NCI-H524 (cell line): ENCODE measurements at places on chromosomes 4 and X.

DNA sequence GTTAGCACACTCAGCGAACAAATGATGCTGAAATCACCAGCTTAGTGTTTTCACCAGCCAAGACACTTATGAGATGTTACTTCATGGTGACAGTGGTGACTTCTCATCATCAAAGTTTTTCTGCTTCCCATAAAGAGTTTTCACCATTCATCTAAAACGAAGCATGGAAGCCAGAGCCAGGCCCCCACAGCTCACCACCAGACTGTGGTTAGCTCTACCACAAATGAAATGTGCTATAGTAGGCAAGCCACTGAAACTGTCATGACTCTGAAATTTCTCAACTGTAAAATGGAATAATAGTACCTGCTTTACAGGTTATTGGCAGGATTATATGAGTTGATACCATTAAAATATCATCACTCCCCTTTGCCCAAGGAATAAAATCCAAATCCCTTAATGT is 56.4 kb upstream of the HHIP start:
- DNase-seq = no peak

GRCh38 chr4:109729718-109730618 is at the start of gene PLA2G12A:
Gene PLA2G12A (minus strand): TSS chr4:109730070. CDS start chr4:109729809, 261 bp downstream.
- peak; percentile 44 for DNase-seq

DNA sequence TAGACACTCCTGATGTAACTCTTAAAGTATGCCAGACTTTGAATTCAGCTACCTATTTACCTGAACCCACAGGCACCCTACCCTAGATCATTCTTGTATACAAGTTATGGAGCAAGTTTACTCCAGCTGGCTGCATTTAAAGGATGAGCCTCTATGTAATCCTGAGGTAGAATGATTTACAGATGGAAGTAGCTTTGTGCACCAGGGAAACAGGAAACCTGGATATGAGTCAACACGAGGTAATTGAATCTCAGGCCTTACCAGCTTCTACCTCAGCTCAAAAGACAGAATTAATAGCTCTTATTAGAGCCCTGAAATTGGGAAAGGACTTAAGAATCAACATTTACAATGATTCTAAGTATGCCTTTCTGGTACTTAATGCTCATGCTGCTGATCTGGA is 119.8 kb downstream of the AGTR2 start:
- DNase-seq = no peak

GRCh38 chr4:121709766-121710405 is 13.1 kb upstream of the ANXA5 start:
- DNase-seq = no peak

DNA sequence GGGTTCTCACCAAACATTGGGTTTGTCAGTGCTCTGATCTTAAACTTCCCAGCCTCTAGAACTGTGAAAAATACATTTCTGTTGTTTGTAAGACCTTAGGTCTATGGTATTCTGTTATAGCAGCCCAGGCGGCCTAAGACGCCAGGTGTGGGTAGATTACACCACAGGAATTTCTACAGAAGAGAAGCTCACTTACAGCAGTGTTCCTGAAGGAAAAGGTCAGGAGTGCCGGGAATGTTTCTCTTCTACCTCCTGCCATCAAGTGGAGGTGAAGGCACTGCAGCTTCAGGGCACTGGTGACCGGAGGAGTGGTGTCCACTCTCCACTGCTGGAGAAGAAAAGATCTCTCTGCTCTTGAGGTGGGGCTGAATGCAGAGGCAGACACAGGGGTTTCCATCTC is 45.7 kb downstream of the FHDC1 start:
- DNase-seq = no peak

DNA sequence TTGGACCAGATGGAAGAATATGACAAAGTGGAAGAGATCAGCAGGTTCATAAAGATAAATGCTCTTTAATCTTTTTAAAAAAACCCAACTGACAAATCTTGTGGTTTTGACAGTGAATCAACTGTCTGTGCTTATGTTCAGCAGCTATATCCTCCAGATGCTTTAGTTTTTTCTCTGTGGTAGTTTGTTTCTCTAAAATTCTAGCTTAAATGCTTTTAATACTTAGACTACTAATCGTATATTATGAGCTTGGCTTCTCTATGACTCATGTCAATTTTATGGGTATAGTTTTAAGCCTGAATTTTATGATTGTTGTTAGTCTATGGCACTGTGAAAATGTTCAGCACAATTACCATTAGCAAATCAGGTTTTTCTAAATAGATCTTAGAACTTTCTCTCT is 12.9 kb downstream of the HHIP start:
- no peak for DNase-seq

DNA sequence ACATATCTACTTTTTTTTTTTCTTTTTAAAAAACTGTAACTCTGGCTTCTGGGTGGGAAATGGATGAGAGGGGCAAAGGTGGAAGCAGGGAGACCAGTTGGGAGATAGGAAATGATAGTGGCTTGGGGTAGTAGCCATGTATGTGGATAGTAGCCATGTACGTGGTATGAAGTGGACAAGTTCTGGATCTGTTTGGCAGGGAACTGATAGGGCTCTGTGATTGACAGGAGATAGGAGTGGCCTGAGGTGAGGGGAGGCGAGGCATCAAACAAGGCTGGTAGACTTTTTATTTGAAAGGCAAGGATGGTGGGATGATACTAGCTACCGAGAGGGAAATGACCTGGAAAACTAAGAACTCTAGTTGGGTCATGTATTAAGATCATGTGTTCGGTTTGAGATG is 117.8 kb downstream of the AFF1 start:
- DNase-seq = no peak

DNA sequence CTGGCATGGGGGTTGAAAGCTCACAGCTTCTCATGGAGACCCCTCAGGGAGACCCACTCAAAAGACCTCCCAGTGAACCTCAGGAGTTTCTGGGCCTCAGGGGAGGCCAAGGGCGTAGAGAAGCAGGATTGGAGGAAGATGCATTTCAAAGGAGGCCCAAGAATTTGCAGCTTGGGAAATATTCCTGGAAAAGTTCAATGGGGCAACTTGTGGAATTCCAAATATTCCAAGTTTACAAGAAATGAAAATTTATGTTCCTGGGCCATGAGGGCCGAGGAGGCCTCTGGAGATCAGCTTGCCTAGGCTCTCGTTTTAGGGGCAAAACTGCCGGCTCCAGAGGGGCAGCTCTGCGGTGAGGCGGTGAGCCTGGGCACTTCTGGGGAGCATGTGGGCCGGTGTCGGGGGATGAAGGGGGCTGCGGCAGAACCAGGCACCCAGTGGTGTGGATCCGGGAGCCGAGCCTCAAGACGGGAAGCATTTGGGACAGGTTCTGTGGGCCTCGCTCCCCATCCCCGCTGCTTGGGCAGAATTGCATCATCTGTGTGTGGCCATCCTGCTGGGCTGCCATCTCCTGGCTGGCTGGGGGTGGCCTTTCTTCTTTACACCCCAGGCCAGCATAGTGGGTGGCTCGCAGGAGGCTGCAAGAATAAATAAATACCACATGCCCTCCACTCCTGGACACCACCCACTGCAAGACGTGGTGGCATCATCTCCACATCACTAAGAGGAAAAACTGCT is 54.6 kb upstream of the GPR78 start:
- no peak for DNase-seq

DNA sequence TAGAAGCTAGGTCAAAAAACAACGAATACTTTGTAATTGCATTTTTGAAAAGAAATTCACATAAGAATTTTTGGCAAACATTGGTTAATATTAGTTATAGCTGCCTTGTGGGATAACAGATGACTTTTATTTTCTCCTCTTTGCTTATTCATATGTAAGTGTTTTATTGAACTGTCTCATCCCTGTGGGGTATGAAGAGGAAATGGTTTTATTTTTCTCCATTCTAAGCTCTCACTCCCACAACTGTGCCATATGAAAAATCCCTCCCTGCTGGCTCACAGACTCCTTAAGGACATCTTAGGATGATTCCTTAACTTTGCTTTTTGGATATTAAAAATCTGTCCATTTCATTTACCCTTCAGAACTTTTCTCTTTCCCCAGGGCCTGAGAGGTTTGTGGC is 300.6 kb downstream of the PPP1R2C start:
- no peak for DNase-seq

- DNase-seq = no peak
Observed at GRCh38 chr4:16729336-16729735, 169.1 kb downstream of the LDB2 start.

DNA sequence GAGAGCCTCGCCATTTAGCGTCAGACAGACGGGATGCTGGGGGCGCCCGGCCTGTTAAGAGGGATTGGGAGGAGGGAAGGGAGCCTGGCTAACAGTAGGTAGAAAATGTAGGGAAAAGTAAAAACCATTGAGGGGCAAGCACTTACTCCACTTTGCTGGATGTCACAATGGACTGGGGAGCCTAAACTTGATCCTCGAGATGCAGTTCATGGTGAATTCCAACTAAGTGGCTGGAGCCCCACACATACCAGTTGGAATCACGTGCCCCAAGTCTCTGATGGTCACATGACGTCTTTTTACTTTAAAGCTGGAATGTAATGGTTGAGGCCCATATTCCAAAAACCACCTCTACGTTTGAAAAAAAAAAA is 1.5 kb downstream of the PLS3 start:
- DNase-seq = peak; percentile 63

GRCh38 chr4:69977582-69977981 is 12.1 kb upstream of the CSN2 start:
- no peak for DNase-seq

GRCh38 chr4:100166297-100167039 is 23.8 kb downstream of the DDIT4L start:
- no peak for DNase-seq

- peak; percentile 23 for DNase-seq
Observed at GRCh38 chr4:94758141-94758699, 465 bp downstream of the BMPR1B start.

GRCh38 chr4:147731580-147732517 is at the start of gene ARHGAP10:
Gene ARHGAP10 (plus strand): TSS chr4:147732088. CDS start chr4:147732302, 214 bp downstream.
- peak; percentile 6 for DNase-seq

GRCh38 chrX:76279007-76279406 is 106.1 kb downstream of the PBDC1 start:
- peak; percentile 84 for DNase-seq

- no peak for DNase-seq
Observed at GRCh38 chr4:26048378-26048882, 134.4 kb downstream of the SMIM20 start.

DNA sequence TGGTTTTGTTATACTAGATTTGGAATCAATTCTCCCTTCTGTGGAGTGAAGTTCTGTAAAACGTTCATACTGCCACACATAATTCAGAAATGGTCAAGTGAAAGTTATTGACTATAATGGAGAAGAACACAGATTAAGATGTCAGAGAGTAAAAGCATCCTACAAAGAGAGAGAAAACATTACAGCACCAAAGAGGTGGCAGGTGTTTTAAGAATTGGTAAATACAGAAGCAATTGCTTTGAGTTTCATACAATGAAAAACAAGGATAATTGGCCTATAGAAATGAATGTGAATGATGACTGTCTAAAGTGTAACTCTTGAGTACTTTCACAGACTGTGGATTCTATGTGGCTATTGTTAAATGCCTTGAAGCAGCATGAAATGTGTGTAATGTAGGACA is 435.6 kb upstream of the SMIM31 start:
- DNase-seq = no peak

DNA sequence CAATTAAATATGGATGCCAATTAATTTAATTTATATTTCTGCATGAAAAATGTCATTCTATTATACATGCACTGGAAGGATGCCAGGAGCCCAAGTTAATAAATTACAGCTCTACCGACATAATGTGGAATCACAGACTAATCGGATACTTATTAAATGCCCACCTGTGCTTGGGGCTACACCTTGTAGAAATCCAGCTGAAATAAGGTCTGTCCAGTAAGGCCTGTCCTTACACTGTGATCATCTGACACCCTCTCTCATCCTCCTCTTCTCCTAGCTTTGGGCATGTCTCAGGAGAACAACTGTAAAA is 6.0 kb upstream of the SHISA3 start:
- DNase-seq = no peak

DNA sequence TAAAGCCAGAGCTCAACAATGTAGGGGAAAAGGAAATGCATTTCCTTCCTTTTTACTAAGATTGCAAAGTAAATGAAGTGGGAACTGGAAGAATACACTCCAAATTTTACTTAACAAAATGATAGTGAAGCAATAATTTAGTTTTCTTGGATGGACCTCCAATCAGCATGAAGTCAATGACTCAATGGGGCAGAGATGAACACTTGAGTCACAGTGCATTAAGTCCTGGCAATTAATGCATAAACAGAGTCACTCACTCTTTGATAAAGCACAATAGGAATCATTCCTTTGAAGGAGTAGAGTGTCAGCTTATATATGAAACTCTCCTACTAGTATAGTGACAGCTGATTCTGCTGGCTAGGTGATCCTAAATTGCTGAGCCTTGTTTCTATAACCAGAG is 66.7 kb upstream of the FRAS1 start:
- DNase-seq = no peak

DNA sequence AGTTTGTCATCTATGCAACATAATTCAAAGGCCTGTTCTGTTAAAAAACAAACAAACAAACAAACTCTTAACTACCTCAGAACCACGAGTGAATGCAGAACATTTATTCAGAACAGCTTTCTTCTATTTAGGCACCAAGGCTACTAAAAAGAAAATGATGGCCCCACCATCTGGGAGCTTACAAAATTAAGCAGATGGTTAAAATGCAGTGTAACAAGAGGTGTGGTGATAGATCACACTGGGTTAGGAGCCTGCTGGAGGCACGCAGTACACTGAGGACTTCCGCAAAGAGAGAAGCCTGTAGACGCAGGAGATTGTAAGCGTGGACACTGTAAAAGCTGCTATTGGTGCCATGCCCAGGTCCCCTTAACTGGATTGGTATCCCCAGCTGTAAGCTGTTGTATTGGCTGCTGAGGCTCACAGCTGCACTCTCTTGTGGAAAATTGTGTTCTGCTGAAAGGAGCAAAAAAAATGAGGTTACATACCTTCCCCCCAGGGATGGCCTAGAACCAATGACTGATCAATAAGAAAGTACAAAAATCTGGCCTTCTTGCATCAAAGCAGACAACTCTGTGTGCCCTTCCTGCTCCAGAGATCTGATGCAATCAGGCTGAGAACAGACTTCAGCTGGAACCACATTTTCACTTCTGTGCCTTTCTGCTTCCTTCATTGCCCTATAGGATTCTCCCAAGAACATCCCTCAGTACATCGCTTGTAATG is 60.0 kb downstream of the SHROOM3 start:
- peak; percentile 26 for DNase-seq

GRCh38 chr4:102326951-102327350 is 18.3 kb downstream of the SLC39A8 start:
- no peak for DNase-seq

DNA sequence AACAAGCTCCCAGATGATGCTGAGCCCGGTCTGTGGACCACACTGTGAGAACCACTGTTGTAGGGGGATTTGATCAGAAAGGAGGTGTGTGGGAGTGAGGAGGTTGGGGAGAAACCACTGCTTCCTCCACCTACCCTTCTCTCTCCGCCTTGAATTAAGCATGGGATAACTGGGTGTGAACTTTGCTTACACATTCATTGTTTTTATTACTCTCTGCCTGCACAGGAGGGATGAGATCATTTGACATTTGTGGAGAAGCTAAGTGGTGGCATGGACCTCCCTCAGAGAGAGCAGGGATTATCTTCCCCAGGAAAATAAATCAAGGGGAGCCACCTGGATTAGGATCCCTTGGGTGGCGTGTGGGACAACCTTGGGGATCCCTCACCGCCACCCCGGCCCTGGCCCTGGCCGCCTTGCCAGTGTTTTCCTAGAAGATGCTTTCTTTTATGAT is 212.1 kb upstream of the ATP6AP2 start:
- DNase-seq = no peak

- DNase-seq = no peak
Observed at GRCh38 chr4:53821179-53821851, 230.0 kb upstream of the LNX1 start.
